ENCODE measurements at places on chromosomes 3 and 15. TPM values are rescaled to one million over a fixed set of nuclear protein-coding genes. Genes with fewer than 3 reads are reported as not detected.

The KIAA1143 gene
- total RNA-seq = 27.0 TPM

The APH1B gene
- 17.1 TPM for total RNA-seq

The LRRC34 gene
- 11.3 TPM for total RNA-seq

The GPR87 gene
- not detected for total RNA-seq

The FEM1B gene
- 105 TPM for total RNA-seq

The ZSCAN2 gene
- 9.0 TPM for total RNA-seq

The SOX2 gene
- 67.3 TPM for total RNA-seq

The DNAJC17 gene
- total RNA-seq = 44.7 TPM

The LRRC15 gene
- total RNA-seq = not detected

The CLRN1 gene
- total RNA-seq = not detected

The CFAP161 gene
- 3.4 TPM for total RNA-seq

The SYNPR gene
- total RNA-seq = 78.4 TPM

The HESX1 gene
- 0.48 TPM for total RNA-seq

The KIF15 gene
- total RNA-seq = 1.5 TPM

The FBXO40 gene
- 4.1 TPM for total RNA-seq

The FOXL2NB gene
- total RNA-seq = 0.55 TPM

The FILIP1L gene
- 8.6 TPM for total RNA-seq

The GP9 gene
- total RNA-seq = not detected

The ACTL6A gene
- 8.3 TPM for total RNA-seq

The ROPN1 gene
- total RNA-seq = 0.99 TPM

The RBPMS2 gene
- total RNA-seq = 5.0 TPM

The APOD gene
- 627 TPM for total RNA-seq

The APPL1 gene
- 58.1 TPM for total RNA-seq

The SMCO1 gene
- not detected for total RNA-seq

The HAUS2 gene
- total RNA-seq = 22.0 TPM

The CPEB1 gene
- total RNA-seq = 47.9 TPM

The CCR4 gene
- not detected for total RNA-seq

The ATP2B2 gene
- 347 TPM for total RNA-seq

The PLA2G4D gene
- 0.49 TPM for total RNA-seq

The TLR9 gene
- 1.1 TPM for total RNA-seq

The BUB1B gene
- total RNA-seq = 1.8 TPM

The SLC22A13 gene
- total RNA-seq = 10.3 TPM

The LSG1 gene
- total RNA-seq = 35.4 TPM

The ADAMTSL3 gene
- total RNA-seq = 15.7 TPM

The ALDH1A3 gene
- 7.2 TPM for total RNA-seq

The NME9 gene
- total RNA-seq = 13.3 TPM

The MRPL46 gene
- total RNA-seq = 30.5 TPM

The FOXB1 gene
- not detected for total RNA-seq

The CCRL2 gene
- total RNA-seq = 1.6 TPM

The PLA2G4E gene
- total RNA-seq = not detected

The BOC gene
- 28.1 TPM for total RNA-seq

The CCR8 gene
- total RNA-seq = not detected
